ENCODE measurements at places on chromosomes 13 and 19.

DNA sequence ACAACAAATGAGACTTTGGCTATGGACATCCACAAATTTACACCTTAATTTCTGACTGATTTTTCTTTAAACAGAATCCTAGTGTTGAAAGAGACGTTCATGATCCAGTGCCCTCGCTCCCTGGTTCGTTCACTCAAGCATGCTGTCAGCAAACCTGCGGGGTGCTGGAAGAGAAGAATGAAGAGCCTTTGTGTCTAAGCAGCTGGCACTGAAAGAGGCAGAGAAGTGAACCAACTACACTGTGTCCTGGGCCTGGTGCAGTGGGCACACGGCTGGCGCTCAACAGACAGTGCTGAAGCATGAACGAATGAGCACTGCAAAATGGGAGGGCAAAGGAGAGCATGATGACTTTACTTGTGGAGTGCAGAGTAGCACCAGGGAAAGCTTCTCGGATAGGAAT lies 46.8 kb downstream of the MIPEP start:
- DNase-seq = no peak

- no peak for DNase-seq
These were observed 317.8 kb downstream of the ATP8A2 start for GRCh38 chr13:25689539-25689938.

GRCh38 chr19:54199401-54199800 lies 1.3 kb upstream of the RPS9 start:
- no peak for DNase-seq

GRCh38 chr19:29265436-29265835 lies 52.5 kb upstream of the UQCRFS1 start:
- DNase-seq = no peak

DNA sequence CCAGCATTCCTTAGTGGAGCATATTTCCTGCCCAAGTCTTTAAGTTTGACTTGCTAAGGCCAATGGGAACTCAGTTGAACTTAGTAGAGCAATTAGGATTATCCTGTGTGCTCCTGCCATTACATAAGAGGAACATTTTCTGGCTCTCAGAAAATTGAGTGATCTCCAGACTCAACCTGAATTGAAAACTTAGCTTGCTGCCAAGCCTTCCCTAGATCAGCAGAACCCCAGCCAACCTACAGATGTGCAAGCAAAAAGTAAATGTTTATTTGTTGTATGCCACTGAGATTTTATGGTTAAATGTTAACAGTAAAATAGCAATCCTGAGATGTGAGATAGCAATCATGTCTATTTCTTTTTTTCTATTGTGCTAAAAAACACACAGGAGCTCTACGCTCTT lies 350.9 kb downstream of the OLFM4 start:
- DNase-seq = no peak
